NCI-H2107 (cell line): ENCODE measurements at places on chromosomes 6 and 20.
A peak's percentile ranks its signal among the peaks of the same experiment; 100 is the strongest.

GRCh38 chr6:22411376-22412105, 114.7 kb upstream of the PRL start:
- DNase-seq, result no peak

GRCh38 chr6:108966855-108967755, 118.9 kb downstream of the ARMC2 start:
- peak; percentile 38 for DNase-seq

GRCh38 chr20:64076061-64076997, 3.0 kb downstream of the RGS19 start:
- no peak for DNase-seq

DNA sequence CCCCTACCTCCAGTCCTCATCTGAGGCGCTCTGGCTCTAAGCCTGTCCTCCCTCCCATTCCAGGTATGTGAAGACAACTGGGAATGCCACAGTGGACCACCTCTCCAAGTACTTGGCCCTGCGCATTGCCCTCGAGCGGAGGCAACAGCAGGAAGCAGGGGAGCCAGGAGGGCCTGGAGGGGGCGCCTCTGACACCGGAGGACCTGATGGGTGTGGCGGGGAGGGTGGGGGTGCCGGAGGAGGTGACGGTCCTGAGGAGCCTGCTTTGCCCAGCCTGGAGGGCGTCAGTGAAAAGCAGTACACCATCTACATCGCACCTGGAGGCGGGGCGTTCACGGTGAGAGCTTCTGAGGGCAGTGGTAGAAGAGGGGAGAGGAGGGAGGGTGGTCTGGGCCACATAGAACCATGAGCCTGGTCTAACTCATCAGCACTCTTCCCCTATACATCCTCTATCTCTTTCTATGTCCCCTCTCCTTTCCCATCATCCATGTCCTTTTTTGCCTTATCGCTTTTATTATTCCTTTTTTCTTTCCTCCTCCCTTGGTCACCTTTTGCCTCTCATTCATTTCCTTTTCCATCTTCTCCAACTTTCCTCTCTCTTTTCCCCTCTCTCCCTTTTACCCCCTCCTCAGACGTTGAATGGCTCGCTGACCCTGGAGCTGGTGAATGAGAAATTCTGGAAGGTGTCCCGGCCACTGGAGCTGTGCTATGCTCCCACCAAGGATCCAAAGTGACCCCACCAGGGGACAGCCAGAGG, 3.5 kb downstream of the RING1 start:
- DNase-seq, result no peak

DNA sequence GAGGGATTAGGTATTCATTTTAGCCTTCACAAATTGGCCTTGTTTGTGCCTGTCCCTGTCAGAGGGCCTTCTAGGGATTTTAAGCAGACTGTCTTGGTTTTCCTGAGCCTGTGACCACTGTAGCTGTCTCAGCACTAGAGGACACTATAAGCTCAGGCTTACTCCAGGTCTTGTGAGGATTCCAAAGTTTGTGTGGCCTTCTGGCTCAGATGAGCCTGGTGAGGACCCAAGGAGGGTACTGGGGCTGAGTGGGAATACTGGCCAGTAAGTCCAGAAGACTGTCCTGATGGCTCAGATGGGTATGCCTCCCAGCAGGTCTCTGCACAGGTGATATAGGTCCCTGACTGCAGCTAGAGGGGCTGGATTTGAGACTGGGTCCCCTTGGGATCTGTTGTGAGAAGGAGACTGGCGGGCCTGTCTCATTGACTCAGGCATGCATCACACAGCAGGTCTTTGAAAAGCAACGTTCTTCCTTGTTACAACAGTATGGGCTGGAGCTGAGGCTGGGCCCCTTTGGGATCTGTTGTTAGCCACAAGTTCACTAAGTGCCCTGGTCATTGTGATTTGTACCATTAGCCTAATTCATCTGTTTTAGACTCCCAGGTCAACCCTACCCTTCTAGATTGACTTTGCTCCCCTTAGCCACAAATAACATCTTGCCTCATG, 26.3 kb upstream of the TFB1M start:
- no peak for DNase-seq

DNA sequence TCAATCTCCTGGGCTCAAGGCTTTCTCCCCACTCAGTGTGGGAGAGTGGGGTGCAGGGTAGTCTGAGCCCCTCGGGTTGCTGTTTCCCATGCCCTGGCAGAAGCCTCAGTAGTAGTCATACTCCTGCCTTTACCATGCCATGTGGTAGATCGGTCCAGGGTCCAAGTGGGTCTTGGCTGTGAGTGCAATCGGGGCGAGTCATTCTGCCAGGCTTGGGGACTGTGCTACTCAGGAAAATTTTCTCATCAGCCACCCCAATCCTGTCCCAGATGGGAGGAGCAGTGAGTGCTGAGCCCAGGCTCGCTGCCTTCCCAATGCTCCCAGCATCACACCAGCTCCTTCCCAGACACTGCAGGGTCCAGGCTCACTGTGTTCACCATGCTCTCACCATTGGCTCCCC, 10.7 kb upstream of the RAET1L start:
- no peak for DNase-seq
